Inflammatory macrophage treated with lipopolysaccharide for 1 hour (primary cell): ENCODE measurements at places on chromosomes 5 and 9.

DNA sequence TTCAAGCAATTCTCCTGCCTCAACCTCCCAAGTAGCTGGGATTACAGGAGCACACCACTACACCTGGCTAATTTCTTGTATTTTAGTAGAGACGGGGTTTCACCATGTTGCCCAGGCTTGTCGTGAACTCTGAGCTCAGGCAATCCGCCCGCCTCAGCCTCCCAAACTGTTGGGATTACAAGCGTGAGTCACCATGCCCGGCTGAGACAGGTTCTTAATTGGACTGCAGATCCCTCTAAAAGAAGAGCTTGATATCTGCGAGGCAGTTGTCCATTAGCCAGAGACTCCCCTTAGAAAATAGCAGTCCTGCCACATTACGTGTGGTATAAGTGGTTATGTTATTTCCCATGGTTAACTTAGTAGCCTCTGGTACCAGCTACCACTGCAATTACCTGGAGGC, 46.6 kb upstream of the NPR3 start:
- DNase-seq: no peak

GRCh38 chr5:1545805-1546355, 22.1 kb upstream of the LPCAT1 start:
- DNase-seq: no peak

GRCh38 chr5:90293931-90294330, 115.6 kb downstream of the CETN3 start:
- DNase-seq: no peak

DNA sequence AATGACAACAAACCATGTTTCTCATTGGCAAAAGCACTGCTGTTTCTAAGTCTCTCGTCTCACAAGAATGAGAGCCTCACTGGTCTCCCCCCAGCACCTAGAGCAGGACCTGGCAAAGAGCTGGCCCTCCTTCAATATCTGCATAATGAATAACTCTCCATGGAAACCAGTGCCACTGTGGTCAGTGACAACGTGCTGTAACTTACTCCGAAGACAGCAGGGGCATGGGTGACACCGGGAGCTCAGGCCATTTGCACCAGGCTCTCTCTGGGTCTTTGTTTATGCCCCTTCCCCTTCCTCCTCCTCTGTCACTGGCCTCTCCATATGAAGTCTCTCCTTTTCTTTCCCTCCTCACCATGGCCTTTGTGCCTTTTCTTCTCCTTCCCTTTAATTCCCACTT, 33.3 kb downstream of the TAS2R1 start:
- DNase-seq: no peak

DNA sequence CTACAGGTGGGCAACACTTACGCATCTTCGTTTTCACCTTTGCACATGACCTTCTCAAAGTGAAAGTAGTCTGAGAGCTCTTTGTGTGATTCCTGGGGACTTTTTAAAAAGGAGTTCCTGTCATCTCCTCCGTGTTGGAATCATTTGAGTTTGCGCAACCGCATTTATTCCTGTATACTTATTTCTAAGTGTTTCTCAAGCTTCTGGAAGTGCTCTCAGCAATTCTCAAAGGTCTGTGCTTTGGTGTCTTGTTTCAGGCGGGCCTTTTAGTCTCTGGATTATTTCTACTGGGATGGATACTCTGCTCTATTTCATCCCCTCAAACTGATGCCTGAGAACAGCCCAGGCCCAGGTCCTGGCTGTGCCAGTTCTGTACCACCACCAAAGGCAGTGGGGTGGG, 226.5 kb upstream of the TUT7 start:
- DNase-seq: no peak

DNA sequence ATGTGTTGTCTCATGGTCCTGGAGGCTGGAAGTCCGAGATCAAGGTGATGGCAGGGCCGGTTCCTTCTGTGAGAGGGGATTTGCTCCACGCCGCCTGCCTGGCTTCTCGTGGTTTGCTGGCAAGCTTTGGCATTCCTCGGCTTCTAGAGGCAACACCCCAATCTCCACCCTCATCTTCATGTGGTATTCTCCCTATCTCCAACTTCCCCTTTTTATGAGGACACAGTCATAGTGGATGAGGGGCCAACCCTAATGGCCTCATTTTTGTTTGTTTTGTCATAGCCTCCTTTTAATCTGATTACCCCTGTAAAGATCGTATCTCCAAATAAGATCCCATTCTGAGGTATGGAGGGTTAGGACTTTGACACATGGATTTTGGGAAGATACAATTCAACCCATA, 41.7 kb upstream of the CLK4 start:
- DNase-seq: peak; percentile 33
